ENCODE measurements at places on chromosomes 16 and 17. TPM values are rescaled to one million over a fixed set of nuclear protein-coding genes. Genes with fewer than 3 reads are reported as not detected.

The C16orf89 gene
- not detected for total RNA-seq

The DNAAF8 gene
- total RNA-seq: not detected

GRCh38 chr17:2347805-2348685, 10.7 kb downstream of the SGSM2 start:
- DNase-seq: peak; percentile 12

DNA sequence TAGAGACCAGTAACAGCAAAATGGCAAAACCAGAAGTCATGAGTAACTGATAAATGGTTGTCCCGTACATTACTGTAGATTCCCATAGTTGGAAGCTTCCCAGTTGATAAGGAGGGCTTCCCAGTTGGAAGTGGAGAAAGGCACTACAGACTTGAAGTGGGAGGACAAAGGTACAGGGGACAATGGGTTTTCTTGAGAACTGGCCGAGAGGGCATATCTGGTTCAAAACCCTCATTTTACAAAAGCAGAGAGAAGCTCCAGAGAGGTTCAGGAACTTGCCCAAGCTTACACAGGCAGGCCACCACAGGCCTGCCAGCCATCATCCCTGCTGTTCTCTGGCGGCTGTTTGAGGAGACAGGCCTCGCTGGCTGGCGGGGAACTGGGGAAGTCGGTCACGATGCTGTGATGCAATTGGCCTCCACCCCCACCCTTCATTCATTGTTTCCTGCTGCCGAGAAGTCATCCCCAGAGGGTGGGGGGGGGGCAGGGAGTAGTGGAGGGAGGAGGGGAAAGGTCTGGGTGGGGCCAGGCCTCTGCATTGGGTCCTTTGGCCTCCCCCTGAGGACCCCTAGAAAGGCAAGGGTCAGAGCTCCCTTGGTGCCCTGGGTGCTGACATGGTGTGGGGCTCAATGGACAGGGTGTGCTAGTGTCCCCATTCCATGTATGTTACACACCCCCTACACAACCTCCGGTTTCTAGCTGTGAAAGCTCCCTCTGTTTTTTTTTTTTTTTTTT, 3.0 kb downstream of the UBALD2 start:
- DNase-seq: peak; percentile 80

The CDRT15L2 gene
- total RNA-seq: not detected

DNA sequence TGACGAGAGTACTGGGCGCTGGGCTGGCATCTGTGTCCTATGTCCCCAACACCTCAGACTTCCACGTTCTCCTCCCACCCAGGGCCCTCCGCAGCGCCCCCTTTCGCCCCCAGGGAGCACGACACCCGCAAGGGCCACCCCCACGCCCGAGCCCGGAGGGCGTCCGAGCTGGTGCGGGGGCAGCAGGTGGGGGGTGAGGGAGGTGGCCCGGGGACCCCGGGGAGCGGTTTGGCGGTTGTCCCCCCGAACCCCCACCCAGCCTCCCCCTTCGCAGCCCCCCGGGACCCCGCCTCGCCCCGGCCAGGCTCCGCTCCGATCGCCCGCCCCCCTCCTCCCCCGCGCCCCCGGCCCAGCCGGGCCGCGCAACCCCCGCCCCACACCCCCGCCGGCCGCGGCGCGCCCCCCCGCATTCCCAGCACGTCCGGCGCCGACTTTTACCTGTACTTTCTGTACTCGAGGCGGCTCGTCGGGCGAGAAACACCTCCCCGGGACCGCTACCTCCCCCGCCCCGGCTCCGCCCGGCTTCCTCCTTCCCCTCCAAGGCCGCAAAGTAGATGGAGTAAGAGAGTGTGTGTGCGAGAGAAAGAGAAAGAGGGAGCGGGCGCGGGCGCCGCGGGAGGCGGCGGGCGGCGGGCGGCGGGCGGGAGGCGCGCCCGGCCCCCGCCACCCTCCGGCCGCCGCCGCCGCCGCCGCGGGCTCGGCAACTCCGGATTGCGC, 901 bp downstream of the CDYL2 start:
- DNase-seq: peak; percentile 63

- DNase-seq: no peak
Observed at GRCh38 chr16:54031107-54031760, 255.4 kb downstream of the IRX3 start.

- DNase-seq: no peak
Observed at GRCh38 chr17:47685556-47686275, 8.2 kb upstream of the TBKBP1 start.

GRCh38 chr16:84199097-84199496, 8.1 kb downstream of the ADAD2 start:
- no peak for DNase-seq

- no peak for DNase-seq
Observed at GRCh38 chr17:64326030-64326419, 63.0 kb upstream of the TEX2 start.

The ABCA6 gene
- total RNA-seq: 0.14 TPM

The KRT17 gene
- not detected for total RNA-seq

- DNase-seq: no peak
Observed at GRCh38 chr16:54657058-54657708, 273.5 kb upstream of the IRX5 start.
